ENCODE measurements at places on chromosomes 1 and 21. TPM values are rescaled to one million over a fixed set of nuclear protein-coding genes. Genes with fewer than 3 reads are reported as not detected.

Gene FAAH
- total RNA-seq, result 1.7 TPM

Gene TP53BP2
- total RNA-seq, result 50.7 TPM

Gene FCGR3A
- not detected for total RNA-seq

Gene ATP6V1G3
- not detected for total RNA-seq

Gene OR2L3
- 0.15 TPM for total RNA-seq

Gene TNFRSF4
- total RNA-seq, result 0.29 TPM

Gene CFAP107
- not detected for total RNA-seq

Gene UTP11
- 34.6 TPM for total RNA-seq

Gene TCHH
- 0.49 TPM for total RNA-seq

Gene RGS4
- total RNA-seq, result 31.6 TPM

Gene ADGRL4
- total RNA-seq, result not detected

Gene SCYL3
- total RNA-seq, result 8.8 TPM

Gene CDC14A
- 9.2 TPM for total RNA-seq

Gene CASZ1
- total RNA-seq, result 18.3 TPM

Gene ZRANB2
- total RNA-seq, result 81.0 TPM

Gene ACADM
- total RNA-seq, result 70.3 TPM

Gene SPATA1
- total RNA-seq, result 1.3 TPM

Gene CPLANE2
- 3.5 TPM for total RNA-seq

Gene TNFRSF9
- total RNA-seq, result 0.15 TPM

Gene MTARC1
- 22.0 TPM for total RNA-seq

Gene FOXD2
- not detected for total RNA-seq

Gene NEK2
- 3.4 TPM for total RNA-seq

Gene VTCN1
- not detected for total RNA-seq

Gene PGBD5
- 72.4 TPM for total RNA-seq

Gene NOTCH2
- 3.5 TPM for total RNA-seq

Gene TRABD2B
- total RNA-seq, result 0.64 TPM

Gene OR2T29
- not detected for total RNA-seq

Gene PARP1
- total RNA-seq, result 168 TPM

Data from glutamatergic neuron (in vitro differentiated cells).